Osteocyte (in vitro differentiated cells): ENCODE measurements at places on chromosomes 1 and 21. TPM values are rescaled to one million over a fixed set of nuclear protein-coding genes. Genes with fewer than 3 reads are reported as not detected.

GRCh38 chr1:233281711-233282581, 13.6 kb downstream of the PCNX2 start:
- DNase-seq = no peak

- no peak for DNase-seq
These were observed 101.4 kb downstream of the CC2D1B start for GRCh38 chr1:52264530-52265115.

MTARC2 gene
- 25.6 and 27.9 TPM in 2 replicates for total RNA-seq

DNA sequence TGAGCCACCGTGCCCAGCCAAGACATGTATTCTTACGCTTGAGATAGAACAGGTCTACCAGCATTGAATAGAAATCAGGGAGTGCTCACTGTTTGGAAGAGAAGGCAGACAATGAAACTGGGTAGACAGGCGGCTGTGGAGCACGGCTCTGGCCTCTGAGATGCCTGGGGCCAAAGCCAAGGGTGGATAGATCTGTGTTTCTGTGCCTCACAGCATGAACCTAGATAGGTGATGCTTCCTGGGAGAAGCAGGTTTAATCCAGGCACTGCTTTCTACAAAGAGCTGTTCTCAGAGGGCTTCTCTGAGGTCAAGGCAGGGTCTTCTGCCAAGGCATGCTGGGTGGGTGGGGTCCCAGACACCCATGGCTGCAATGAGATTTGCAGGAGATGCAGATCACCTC, 24.6 kb upstream of the PRSS38 start:
- DNase-seq = peak; percentile 46

DNA sequence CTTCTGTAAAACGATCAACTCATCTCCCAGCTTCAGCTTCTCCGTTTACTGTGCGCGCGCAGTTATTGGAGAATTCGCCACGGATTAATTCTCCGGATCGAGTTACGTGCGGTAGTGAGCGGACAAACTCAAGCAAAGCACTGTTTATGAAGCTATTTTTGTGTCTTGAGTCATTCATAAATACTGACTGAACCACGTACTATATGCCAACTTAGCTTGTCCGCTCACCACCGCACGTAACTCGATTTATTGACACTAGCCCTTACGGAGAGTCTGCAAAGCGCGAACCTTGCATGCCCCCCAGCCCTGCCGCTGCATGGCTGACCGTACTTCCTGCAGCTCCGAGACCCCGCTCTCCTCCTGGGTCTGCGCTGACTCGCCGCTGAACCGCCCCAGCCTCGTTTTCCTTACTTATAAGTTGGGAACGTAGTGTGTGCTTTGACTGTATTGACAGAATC, 773 bp downstream of the CHD1L start:
- DNase-seq = no peak

- no peak for DNase-seq
These were observed 35.4 kb downstream of the WNT2B start for GRCh38 chr1:112544011-112544688.

TDRD5 gene
- total RNA-seq = not detected in 2 replicates

MTARC1 gene
- 1.8 and 2.1 TPM in 2 replicates for total RNA-seq

DNA sequence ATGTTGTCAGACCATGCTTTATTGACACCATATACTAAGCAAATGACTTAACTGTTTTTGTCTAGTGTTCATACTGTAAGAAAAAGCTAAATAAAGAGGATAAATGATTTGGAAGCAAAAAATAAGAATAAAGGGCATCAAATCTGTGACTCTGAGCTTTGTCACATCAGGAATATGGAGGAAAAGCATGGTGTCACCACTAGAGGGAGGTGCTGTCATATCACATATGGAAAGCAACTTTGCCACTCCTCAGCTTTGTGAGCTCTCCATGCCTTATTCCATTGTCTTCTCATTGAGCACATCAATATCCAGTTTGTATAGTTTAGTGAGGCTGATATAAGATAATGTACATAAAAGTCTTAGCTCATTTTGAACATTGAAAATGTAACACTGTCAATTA, 20.8 kb upstream of the GBP1 start:
- no peak for DNase-seq

DNA sequence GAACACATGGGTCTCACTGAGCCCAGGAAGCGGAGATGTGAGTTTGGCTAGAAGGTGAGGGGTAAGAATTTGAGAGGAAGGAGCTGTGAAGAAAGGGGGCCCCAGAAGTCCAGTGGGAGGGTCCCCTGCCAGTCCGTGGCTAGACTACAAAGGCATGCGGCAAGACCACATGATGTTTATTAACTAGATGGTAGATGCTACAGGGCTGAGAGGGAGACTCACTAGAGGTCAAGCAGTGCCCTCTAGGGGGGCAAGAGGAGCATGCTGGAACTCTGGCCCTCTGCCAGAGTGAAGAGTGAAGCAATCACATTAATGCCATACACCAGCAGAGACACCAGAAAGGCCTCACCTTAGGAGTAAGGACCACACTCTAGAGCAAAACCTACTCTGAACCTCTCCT, 12.2 kb downstream of the KIAA0319L start:
- no peak for DNase-seq

- no peak for DNase-seq
These were observed 777.8 kb upstream of the BRINP3 start for GRCh38 chr1:191255354-191256054.

GRCh38 chr1:177650947-177651346, 318.9 kb downstream of the SEC16B start:
- DNase-seq = peak; percentile 11

DNA sequence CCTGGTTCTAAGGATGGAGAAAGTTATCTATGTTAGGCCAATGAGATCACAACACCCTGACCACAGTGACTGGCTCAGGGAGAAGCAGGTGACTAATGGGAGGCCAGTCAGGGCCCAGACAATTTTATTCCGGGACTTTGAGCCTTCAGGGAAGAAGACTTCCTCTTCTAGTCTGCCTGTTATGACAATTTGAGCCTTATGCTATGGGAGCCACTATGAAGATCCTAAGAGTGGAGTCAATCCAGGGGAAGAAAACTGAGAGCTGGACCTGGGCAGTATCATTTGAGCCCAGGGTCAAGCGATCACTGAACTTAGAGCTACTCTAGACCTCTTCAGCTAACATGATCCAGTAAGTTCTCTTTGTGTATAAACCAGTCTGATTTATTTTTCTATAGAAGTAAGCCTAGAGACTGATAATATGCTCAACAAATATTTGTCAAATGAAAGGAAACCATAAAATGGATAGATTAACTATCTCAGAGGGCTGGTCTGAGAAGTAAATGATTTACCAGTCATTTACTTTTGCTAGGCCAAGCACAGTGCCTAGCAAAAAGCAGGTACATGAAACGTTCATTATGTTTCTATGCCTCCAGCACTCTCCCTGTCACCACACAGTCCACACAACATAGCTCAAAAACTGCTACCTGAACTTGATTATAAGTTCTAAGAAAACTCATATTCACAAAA, 4.2 kb upstream of the C1orf141 start:
- DNase-seq = no peak

BNIPL gene
- total RNA-seq = 0.55 and 0.81 TPM in 2 replicates
